Fibroblast of the aortic adventitia (primary cell): ENCODE measurements at places on chromosomes 3 and 15.

- DNase-seq = peak; percentile 65
Observed at GRCh38 chr3:78660957-78661356, 1106.8 kb downstream of the ROBO1 start.

DNA sequence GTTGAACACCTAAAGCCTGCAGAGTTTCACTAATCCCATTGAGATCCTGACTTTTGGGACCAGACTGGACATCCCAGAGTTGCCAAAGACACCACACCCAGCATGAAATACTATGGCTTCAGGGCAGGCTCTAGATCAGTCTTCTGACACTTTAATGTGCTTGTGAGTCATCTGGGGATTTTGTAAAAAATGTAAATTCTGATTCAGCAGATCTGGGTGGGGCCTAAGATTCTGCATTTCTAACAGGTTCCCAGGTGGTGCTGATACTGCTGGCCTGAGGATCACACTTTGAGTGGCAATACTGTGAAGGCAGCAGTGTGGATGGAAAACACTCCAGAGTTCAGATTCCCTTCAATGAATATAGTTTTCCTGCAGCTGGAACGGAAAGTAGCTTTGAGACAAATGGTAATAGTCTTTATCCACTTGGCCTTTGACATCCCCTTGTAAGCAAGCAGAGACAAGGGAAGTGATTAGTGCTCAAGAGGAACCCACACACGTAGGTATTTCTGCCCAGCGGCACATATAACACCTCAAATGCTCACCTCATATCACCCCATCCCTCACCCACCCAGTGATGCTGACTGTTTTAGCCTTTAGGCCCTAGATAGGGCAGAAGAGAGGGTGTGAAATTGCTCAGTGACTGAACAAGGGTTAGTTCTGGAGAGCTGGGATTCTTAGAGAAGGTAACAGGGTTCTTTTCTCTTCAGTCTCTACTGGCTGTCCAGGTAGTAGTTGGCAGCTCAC lies 51.5 kb upstream of the GSK3B start:
- peak; percentile 76 for DNase-seq

DNA sequence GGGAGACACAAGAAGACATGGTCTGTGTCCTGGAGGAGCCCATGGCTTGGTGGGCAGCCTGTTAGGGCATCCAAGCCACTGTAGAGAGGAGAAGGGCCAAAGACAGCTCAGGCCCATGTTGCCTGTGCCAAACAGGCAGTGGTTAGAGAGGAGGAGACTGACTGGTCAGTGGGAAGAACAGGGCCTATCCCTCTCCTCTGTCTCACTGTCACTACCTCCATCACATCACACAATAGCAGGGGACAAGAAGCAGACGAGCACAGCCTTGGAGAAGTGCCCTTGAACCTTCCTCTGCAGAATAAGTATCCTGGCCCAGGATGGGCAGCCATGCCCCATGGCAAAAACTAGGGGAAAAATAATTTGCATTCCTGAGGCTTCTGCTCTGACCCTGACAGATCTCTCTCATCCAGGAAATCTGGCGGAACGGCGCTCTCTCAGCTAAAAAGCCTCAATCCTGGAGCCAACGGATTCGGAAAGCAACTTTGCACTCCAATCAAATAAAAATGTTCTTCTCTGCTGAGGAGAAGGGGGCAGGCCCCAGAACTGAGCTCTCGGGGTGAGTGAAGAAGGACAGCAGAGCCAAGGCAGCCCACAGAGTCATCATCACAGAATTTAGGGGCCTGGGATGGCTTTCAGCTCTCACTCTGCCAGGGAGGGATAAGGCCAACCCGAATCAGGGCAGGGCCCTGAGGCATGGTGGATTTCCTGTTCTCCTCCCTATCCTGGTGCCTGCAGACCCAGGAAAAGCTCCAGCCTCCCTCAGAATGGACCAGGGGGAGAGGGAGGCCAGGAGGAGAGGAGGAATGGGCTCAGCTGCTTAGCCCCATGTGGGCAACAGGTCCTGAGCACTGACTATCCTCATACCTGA lies 1.6 kb downstream of the SHF start:
- DNase-seq = no peak

GRCh38 chr3:60998858-60999257 lies 252.4 kb downstream of the FHIT start:
- DNase-seq = no peak

GRCh38 chr3:29067007-29067406 lies 213.9 kb upstream of the RBMS3 start:
- peak; percentile 5 for DNase-seq

DNA sequence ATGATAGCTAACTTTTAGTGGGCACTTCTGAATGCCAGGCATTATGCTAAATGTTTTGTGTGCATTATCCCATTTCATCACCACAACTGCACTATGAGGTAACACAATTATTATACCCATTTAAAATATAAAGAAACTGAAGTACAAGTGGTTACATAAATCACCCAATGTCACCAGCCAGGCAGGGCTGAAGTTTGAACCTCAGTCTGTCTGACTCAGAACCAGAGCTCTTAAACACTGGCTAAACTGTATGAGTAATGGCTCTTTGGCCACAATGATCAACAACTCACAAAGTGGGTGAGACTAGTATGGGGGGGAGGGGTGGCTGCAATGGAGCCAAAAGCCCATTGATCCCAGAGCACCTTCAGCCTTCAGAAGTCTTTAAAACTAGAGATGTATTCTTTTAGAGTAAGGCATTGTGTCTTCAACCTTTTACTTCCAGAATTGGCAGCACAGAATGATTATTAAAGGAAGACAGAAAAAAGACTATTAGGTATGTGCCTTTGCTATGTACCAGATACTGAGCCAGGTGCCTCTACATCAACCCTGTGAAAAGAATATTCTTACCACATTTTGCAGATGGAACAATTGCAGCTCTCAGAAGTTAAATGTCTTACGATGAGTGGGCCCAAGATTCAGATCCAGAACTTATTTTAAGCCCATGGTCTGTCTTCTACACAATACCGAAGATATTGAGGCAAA lies 166.9 kb downstream of the UACA start:
- DNase-seq = peak; percentile 83

- DNase-seq = peak; percentile 94
Observed at GRCh38 chr3:99753268-99753975, 64.2 kb upstream of the CMSS1 start.

- no peak for DNase-seq
Observed at GRCh38 chr3:52856666-52857065, 21.8 kb upstream of the MUSTN1 start.

DNA sequence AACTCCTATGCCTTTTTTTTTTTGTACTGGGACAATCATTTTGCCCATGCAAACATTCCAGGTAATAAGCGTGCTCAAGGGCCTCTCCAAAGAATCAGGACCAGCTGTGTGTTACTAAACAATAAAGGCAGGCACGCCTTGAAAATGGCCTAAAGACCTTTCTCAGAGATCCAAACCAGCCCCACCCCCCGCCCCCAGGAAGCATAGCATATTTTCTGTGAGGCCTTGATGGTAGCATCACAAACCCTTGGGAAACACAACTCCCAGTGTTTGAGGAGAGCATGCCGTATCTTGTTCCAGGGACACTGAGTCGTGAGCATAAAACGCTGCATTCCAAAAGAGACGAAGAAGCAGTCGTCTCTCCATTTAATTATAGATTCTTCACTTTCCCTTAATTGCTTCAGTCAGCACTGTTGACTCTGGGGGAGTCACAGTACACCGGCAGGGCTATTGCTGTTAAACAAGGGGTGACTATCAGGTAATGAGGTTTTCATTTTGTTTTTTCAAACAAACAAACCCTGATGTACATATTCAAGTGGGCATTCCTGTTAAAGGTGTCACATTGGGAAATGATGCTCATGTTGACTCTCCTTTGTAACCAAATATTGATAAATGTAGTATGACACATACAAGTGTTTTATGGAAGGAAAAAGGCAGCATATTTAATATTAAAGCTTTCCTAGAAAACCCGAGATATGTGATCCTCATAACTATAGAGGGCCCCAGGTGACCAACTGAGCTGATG lies 4.4 kb upstream of the TPM1 start:
- no peak for DNase-seq

DNA sequence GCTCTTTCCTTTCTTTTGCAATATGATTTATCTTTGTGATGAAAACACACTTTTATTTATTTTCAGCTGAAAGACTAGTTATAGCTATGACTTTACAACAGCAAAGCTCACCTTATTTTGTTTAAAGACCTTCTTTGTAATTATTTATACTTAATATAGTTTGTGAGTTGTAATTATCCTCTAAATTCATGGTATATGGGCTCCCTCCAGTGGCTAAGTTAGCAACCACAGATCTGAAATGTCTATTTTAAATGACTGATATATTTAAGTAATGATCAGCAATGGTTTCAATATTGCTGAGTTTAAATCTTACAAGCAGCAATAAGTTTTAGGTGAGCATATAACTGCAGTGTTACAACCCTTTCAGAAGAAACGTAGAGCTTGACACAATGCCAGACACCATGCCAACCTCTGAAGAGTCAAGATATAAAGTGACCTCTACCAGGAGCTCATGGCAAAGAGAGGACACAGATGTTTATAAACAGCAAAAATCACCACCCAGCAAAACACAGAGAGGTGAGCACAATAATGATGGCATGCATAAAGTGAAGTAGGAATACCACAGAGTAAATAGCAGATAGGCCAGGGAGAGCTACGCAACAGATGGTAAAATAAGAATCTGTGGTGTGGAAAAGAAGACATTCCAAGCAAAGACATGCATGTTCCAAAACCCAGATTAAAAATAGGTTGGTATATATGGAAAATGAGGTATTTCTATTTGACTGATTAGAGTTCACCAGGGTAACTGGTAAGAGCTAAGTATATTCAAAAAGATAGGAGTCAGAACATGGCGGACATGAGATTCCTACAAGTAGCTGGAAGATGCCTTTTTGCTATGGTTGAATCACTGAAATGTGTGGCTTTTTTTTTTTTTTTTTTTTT lies 143.7 kb upstream of the ZNF385D start:
- peak; percentile 65 for DNase-seq

GRCh38 chr15:92869263-92869940 lies 30.7 kb upstream of the CHD2 start:
- DNase-seq = peak; percentile 69
